ENCODE measurements at places on chromosomes 16 and 17.
A peak's percentile ranks its signal among the peaks of the same experiment; 100 is the strongest.

DNA sequence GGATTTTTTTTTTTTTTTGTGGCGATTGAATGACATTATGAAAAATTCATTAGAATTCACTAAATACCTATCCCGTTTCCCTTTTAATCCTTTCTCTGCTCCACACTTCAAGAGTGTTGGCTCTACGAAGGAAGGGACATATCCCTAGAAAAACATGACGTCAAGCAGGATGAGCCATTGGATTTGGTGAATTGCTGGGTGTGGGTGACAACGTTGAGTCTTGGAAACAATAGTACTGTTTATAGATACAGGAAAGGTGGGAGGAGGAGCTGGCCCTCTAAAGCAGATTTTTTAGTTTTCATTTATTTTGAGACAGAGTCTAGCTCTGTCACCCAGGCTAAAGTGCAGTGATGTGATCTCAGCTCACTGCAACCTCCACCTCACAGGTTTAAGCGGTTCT is 167.6 kb upstream of the FAM20A start:
- DNase-seq: no peak

GRCh38 chr16:87222335-87222734 is 94.9 kb downstream of the C16orf95 start:
- no peak for DNase-seq

GRCh38 chr17:73841431-73842060 is 197.3 kb upstream of the SDK2 start:
- DNase-seq: no peak

DNA sequence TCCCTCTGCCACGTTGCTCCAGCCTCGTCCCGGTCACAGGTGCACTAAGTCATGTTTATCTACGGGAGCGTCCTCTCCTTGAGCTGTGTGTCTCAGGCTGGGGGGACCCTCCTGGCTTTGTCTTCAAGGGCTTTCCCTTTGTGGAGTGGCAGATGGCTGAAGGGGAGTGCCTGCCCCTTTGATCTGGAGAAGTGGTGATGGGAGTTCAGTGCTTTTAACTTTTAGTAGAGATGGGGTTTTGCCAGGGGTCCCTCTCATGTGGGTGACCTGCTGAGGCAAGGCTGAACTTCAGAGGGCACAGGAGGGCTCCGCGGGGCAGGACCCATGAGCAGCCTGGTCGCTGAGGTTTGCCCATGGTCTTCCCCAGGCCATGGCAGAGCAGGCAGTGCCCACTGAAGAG is 73.1 kb upstream of the CDC42EP4 start:
- no peak for DNase-seq

GRCh38 chr16:46907061-46907774 is 23.1 kb downstream of the GPT2 start:
- no peak for DNase-seq

GRCh38 chr17:55577687-55578086 is 66.4 kb upstream of the SMIM36 start:
- DNase-seq: peak; percentile 53

- no peak for DNase-seq
These were observed 20.2 kb downstream of the CDK5RAP3 start for GRCh38 chr17:47990962-47991731.

DNA sequence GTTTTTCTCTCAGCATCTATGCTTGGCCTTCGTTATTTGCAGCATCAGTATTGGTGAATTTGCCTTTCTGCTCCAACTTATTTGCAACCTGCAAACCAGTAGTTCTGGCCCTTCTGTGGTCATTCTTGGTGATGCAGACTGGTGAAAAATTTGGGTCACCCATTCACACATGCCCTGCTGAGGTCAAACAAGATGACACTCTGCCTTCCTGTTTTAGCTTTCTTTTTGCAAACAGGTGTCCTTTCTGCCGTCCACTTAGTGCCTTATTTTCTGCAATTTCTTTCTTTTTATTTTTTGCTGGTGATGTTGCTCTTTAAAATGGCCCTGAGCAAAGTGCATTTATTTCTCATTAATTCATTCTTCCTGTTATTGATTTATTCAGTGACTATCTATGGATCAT is 31.3 kb downstream of the PLCG2 start:
- DNase-seq: no peak

DNA sequence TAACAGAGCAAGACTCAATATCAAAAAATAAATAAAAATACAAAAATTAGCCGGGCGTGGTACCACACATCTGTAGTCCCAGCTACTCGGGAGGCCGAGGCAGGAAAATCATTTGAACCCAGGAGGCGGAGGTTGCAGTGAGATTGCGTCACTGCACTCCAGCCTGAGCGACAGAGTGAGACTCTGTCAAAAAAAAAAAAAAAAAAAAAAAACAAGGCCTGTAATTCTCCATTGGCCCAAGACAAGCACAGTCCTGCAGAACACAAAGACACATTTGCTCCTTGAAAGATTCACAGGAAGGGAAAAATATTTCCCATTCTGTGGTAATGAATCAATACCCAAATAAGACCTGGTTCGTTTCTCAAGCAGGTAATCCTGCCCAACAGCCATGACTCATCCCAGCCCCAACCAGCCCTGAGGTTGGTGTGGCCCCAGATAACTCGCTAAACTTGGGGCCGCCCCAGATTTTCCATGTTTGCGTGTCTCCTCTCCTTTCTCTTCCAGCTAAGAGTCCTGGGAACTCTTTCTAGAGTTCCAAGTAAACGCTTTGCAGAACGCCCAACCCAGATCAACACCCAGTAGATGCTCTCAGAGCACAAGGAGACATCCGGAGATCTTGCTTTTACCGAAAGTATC is 40.3 kb upstream of the SNN start:
- DNase-seq: no peak

DNA sequence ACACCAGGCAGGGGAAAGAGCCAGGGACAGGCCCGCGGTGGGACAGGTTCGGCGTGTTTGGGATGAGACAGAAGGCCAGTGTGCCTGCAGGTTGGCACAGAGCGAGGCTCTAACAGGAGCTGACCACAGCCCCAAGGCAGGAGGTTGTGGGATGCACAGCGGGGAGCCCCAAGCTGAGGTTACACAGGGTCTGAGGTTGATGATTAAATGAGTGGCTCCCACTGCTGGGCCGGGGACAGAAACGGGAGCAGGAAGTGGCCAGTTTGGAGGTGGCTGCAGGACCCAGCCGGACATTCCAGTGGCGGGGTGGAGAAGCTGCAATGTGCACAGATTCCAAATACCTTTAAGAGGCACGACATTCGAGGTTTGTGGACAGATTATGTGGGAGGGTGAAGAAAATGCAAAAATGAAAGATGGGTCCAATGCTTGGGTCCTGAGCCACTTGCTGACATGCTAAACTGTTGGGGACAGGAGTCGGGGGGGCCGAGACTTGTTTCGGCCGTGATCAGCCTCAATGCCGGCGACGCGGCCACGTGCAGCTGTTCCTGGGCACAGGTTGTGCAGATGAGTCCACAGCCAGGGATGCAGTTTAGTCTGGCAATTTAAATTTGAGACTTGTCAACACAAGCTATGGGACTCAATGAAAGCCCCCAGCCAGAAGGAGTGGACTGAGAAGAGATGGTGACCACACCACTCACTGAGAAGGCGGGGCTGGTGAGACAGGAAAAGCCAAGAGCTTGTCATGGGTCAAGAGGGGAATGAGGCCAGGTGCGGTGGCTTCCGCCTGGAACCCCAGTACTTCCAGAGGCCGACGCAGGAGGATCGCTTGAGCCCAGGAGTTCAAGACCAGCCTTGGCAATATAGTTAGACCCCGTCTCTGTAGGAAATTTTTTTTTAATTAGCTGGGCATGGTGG is 8.7 kb downstream of the ENPP7 start:
- no peak for DNase-seq

DNA sequence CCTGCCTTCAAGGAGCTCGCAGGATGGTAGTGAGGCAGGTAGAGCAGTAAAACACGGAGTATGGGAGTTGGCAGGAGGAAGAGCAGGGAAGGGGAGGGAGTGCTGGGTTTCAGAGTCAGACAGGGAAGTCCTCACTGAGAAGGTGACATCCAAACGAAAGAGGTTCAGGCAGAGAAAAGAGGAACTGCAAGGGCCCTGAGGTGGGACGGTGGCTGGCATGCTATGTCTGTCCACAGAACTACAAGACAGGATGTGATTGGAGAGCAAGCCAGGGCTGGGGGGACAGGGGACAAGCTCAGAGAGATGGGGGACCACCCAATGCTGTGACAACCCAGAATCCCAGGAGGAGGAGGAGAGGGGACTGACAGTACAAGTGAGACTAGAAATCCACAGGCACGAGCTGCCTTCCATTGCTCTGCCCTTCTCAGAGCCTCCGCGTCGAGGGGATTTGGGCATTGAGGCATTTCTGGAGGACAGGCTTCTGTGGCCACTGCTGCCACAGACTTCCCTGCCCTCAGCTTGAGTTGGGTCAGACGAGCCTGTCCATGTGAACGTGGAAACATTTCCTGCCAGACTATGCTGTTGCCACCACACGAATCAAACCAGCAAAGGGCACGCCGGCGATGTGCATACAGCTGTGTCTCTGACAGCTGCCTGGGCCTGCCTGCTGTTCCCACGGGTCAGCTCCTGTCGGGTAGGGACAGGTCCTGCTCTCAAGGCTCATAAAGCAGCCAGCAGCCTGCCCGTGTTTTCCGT is 100.1 kb downstream of the RAB11FIP4 start:
- DNase-seq: no peak

GRCh38 chr17:78865682-78866390 is 25.2 kb upstream of the USP36 start:
- DNase-seq: peak; percentile 92

GRCh38 chr17:44444735-44445105 is 55.3 kb upstream of the ITGA2B start:
- no peak for DNase-seq

DNA sequence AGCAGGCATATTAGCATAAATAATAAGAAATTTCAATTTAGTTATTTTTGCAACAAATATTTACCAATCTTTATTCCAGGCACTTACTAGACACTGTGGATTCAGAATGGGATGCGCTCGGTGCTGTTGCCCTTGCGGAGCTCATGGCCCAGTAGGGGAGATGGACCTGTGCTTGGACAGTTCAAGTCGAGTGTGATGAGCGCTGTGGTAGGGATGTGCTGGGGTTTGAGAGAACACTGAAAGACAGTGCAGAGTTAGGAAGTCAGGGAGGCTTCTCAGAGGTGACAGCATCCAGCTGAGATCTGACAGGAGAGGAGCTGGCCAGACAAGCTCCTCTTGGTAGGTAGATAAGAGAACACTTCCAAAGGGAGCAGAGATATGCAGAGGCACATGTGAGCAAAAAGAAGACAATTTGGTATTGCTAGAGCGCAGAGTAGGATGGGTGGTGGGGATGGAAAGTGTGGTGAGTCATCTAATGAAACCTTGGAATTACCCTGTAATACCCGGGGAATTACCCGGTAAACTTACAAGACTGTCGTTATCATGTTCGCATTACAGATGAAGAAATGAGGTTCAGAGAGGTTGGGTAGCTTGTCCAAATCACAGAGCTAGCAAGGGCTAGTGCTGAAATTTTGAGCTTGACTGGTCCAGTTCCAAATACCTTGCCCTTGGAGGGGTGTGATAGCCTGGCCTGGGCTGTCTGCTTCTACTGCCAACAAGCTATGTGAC is 298.1 kb upstream of the N4BP1 start:
- DNase-seq: no peak

DNA sequence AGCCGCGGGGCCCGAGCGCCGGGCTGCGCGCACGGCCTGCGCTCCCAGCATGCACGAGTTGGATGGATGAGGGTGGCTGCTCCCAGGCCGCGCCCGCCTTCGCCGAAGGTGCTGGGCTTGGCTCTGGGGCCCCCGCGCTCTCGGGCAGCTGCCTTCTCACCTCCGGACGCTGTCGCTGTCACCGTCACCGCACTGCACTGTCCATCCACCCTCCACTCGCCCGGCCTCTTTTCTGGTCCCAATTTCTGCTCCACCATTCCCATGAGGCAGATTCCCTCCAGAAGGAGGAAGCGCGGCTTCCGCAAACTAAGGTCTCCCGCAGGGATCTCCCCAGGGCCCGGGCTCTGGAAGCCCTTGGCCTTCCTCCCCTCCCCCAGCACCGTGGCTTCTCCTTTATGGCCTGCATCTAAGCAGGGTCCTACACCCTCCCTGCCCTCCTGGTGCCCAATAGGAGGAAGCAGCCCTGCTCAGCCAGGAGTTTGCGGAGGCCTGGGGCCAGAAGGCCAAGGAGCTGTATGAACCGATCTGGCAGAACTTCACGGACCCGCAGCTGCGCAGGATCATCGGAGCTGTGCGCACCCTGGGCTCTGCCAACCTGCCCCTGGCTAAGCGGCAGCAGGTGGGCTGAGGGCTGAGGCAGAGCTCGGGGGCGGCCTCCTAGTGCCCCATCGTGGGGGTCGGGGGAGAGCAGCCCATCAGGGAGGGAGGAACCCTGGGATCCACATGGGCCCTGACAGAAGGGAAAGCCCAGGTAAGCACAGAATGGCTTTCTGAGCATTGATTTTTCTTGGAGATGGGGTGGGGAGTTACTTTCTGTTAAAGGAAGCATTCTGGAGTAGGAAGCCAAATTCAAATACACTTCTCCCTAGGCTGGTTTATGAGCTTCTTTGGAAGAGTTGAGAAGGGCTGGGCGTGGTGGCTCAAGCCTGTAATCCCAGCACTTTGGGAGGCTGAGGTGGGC is 899 bp downstream of the ACE start:
- DNase-seq: no peak

DNA sequence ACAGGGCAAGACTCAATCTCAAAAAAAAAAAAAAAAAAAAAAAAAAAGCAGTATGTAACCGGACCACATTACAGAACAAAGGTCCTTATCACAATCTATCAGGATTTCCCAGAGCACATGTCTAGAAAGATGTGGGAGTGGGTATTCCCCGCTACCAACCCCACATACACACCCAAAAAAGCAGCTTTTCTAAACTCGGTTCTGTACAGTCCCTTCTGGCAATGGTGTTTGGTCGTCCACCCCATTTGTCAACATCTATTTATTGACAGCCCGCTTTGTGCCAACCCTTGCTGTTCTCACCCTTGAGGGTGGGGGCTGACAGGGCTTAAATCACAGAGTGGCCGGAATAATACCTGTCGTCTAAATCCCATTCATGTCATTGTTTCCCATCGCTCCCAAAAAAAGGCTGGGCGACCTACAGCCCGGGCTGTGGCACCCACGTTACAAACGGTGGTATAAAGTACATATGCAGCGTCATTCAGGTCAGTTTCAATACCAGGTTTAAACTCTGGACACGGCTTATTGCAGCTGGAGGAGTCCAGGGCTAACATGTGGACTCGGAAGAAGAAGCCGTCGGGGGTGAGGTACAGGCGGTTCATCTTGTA is 3.6 kb downstream of the C17orf58 start:
- DNase-seq: no peak

DNA sequence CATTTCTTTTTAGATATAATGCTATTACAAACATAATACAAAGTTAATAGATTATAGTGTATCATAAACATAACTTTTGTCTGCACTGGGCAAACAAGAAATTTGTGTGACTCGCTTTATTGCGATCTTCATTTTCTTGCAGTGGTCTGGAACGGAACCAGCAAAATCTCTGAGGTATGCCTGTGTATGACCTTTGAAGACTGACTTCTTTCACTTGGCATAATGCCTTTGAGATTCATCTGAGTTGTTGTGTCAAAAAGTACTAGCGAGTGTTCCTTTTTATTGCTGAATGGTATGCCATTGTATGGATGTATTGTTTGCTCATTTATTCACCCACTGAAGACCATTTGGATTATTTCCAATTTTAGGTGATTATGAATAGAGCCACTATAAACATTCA is 69.2 kb downstream of the TANC2 start:
- no peak for DNase-seq
